ENCODE measurements at places on chromosomes 1 and 21.

DNA sequence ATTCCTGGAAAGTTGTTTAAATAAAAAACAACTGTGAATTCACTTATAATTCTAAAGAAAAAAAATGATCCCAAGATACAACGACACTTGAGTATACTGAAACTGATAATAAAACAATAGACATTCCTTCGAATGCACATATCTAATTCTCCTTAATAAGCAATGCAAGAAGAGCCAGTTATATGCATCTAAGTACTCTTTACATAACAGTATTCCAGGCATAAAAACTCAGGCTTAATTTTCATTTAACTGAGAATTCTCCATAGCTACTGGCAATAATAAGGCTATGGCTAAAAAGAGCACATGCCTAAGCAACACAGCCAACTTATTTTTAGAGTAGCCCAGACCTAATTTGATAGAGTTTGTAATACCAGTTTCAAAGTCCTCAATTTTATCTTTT lies 31.2 kb downstream of the SASS6 start:
- DNase-seq = no peak

DNA sequence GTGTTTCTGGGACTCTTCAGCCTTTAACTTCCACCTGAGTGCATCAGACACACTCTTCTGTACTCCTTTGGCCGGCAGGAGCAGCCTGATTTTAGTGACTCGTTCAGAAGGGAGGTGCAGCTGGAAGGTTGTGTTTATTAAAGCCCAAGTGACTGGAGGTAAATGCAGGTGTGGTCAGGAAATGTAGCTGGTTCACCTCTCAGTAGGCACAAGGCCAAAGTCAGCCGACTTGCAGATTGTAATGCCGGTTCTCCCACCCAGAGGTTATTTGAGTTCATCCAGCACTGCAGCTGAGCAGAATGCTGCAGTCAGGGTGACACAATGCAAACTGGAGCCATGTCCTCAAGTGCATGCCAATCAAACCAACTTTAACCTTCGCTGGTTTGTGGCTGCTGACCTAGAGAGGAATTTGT lies 91.5 kb downstream of the SPATA46 start:
- DNase-seq = no peak

GRCh38 chr1:17539477-17540254 lies at the start of gene ARHGEF10L:
Gene ARHGEF10L (plus strand): TSS chr1:17539698. CDS start chr1:17580596, 40,898 bp downstream.
- peak; percentile 11 for DNase-seq

GRCh38 chr1:59766227-59766855 lies 48.4 kb upstream of the HOOK1 start:
- no peak for DNase-seq

- DNase-seq = no peak
Observed at GRCh38 chr1:41889506-41890414, 29.0 kb downstream of the HIVEP3 start.

All from common myeloid progenitor, CD34-positive (primary cell).